GM10248 (cell line): ENCODE measurements at places on chromosomes 5 and 9.
A peak's percentile ranks its signal among the peaks of the same experiment; 100 is the strongest.

DNA sequence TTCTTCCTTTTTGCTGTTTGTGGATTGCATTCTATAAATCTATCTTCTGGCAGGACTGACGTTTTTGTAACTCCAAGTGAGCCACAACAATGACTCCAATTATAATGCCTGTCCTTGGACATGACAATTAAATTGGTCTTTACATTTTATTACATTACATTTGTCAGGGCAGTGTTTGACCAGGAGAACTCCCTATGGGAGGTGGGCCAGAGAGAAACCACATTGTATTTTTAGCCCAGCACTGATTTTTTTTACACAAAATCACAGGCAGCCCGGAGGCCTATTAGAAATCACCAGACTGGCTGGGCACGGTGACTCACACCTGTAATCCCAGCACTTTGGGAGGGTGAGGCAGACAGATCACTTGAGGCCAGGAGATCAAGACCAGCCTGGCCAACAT lies 99.1 kb upstream of the SMC5 start:
- no peak for DNase-seq

DNA sequence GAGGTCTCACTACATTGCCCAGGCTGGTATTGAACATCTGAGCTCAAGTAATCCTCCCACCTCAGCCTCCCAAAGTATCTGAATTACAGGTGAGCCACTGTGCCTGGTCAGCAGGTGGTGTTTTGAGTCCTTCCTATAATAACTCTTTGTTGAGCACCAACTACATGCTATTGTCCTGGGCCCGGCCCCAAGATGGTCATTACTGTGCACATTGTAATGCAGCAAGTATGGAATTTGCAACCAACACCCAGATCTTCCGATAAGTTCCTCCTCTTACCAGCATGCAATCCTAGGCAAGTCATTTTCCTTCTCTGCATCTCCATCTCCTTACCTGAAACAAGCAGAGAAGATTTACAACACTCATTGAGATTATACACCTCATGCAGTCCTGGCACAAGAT lies 510.3 kb upstream of the KLF4 start:
- no peak for DNase-seq

DNA sequence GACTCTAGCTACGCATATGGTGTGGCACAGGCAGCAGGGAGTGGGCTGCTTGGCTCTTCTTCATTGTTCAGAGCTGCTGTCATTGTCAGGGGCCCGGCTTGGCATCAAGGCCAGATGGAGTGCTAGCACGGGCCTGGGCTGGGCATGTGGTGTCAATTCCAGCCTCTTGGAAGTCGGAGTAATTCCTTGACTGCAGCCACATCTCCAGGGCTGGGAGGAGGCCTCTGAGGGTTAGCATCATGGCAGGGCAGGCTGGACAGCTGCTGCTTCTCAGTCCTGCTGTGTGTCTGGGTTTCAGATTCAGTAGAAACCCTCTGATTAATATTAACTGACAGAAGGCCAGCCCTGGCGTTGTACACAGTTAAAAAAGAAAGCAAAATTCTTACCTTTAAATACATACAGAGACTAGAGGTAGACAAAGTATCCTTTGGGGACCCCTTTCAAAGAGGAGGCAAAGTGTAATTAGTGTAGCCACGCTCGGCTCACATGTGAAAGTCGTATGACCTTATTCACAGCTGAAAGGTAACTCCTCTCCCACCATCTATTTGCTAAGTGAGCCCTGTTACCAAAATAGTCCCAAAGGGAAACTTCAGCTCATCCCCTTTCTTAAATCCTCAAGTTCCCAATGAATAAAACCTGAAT lies 126.4 kb downstream of the DOCK2 start:
- DNase-seq, result peak; percentile 40

GRCh38 chr5:90845723-90846554 lies 287.3 kb downstream of the ADGRV1 start:
- no peak for DNase-seq

DNA sequence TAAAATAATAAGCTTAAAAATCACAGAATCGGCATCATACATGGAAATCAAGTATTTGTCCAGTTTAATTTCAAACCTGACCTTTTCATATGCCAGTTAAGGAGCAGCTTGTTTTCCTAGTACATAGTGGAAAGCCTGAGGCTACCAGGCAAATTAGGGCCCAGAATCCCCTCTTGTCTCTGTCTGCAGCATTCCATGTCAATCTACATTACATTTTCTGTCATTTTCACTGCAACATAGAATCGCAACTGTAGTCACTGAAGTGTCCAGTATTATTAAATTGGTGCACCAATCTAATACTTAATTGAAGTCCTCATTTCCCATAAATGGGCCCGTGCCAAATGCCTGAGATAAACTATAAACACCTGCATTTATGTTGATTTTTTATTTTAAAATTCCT lies 1352.2 kb upstream of the ACO1 start:
- no peak for DNase-seq

- DNase-seq, result peak; percentile 32
Observed at GRCh38 chr5:113678924-113679575, 165.6 kb downstream of the YTHDC2 start.

DNA sequence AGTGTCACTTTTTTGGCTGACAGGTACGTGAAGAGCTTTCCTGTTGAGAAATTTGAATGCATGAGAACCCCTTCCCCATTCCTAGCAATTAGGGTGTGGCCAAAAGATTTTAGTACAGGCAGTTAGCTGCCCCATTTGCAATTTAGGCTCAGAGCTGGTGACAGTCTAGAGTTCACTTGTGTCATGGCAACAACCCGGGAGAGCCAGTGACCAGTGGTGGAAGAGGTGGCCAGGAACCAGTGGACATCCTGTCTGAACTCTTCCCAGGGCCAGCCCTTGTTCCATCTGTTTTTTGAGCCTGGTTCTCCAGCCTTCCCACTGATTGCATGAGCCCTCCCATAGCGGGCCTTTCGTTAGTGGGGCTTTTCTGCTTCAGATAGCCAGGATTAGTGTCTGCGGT lies 2.5 kb upstream of the NEUROG1 start:
- DNase-seq, result peak; percentile 5

GRCh38 chr5:23405316-23406068 lies 101.9 kb upstream of the PRDM9 start:
- no peak for DNase-seq

DNA sequence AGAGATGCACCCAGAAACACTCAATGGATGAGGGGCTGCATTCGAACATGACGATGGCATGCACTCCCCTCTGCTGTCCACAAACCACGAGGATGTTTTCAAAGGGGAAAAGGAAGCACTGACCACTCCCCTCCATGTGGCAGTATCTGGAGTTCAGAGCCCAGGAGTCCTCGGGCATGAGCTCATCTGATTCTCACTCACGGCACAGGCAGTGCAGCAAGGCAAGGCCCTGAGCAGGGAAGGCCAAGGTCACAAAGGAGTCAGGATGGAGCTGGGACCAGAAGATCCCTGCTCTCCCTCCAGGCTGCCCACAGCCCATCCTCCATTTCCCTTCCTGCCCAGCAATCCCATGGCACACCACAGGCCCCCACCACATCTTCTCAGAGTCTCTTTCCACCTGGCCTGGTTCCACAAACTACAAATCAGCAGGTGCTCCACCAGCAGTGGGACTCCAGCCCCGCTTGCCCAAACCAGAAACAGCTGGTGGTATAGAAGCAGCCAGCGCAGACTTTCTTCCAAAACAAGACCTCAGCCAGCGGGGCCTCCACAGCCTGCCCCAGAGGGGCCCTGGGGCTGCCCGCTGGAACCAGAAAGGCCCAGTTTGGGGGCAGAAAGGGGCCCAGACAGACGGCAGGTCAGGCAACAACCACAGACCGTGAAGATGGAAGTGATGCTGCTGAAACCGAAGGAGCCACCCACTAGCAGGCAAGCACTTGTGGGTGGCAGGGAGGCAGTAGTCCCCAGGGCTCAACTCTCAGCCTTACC lies 12.2 kb downstream of the TNIP1 start:
- DNase-seq, result peak; percentile 45

DNA sequence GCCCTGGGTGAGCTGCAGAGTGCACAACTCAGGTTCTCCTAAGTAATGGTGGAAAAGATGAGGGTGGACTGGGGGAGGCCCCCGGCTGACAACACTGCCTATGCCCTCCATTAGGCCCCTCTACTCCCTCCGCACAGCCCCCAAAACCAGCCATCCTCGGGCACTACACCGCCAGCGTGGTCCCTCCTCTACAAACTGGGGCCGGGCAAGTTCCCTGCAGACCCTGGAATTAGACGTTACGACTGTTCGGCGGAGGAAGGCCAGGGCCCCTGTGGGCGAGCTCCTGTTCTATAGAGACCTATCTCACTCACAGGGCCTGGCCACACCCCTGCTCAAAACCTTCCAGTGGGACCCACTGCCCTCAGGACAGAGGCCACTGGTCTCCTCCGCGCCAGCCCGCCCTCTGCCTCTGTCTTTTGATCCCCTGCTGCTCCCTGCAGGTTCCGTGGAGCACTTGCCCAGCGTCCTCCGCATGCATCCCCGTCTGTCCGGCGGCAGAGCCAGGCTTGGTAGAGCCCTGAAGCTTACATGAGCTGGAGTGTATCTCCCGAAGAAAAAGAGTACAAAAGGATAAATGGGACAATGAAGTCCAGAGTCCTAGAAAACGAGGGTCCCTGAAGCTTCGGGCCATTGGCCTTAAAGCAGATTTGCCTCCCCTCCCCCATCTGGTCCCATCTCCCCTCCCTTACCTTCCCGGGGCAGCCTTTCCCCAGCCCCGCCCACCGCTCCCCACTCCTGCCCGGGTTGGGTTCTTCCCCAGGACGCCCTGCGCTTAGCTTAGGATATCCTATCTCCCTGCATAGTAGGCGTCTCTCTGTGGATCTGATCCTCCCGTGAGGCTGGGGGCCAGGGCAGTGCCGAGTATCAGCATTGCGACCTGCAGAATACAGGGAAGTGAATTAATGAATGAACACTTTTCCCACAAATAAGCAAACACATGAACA lies 71.3 kb downstream of the HRH2 start:
- no peak for DNase-seq

DNA sequence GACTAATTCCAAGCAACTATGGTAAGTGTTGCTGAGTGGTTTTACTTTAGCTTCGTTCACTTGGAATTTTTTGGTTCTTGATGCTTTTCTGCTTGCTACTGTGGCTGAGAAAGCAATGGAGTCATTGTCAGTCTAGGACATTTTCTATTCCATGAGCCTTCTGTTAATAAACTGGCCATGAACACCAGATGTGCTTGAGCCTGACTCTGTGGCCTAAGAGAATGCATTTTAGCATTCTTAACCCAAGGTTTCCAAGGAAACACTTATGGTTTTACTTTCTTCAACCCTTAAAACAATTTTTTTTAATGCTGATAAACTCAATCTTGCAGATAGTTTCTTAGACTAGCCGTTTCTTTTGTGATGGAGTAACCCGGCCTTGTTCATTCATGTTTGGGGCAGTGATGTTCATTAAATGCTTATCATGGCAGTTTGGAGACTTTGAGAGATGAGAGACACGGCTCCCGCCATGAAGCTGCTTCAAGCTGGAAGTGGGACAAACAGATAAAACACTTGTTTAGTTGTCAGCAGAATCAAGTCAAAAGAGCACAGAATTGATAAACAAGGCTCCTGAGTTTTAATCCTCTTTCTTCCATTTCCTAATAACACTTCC lies 42.4 kb downstream of the OSTF1 start:
- no peak for DNase-seq

GRCh38 chr5:128378632-128379031 lies 159.4 kb downstream of the FBN2 start:
- DNase-seq, result no peak

DNA sequence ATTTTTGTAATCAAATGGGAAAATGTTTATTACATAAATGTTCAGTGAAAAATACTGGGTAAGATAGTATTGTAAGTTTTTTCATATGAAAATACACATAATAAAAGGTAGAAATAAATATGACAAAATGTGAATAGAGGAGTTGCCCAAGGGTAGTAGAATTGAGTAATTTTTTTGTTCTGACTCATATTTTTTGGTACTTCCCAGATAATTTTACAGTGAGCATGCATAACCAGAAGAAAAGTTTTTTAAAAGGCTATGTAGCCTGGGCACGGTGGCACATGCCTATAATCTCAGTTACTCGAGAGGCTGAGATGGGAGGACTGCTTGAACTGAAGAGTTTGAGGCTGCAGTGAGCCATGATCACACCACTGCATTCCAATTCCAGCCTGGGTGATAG lies 116.9 kb downstream of the PIP5K1B start:
- no peak for DNase-seq

GRCh38 chr9:17401858-17402257 lies 177.0 kb upstream of the SH3GL2 start:
- no peak for DNase-seq

DNA sequence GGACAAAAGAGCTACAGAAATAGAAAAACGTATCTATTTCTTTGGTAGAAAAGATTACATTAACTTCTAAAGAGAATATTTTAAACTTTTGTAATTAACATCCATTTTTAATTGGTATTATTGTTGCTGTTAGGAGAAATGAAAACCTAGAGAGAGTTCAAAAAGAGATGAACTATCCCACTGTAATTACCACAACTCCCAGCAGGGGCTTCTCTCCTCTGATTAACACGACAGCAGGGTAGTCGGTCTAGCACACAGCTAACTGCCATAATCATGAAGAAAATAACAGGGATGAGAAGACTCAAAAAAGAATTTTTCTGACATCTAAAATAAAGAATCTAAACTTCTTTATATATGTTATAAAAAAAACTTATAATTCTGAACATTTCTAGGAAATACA lies 86.2 kb upstream of the CDH9 start:
- DNase-seq, result no peak

GRCh38 chr5:43042176-43042625 lies 2.1 kb upstream of the ANXA2R start:
- peak; percentile 71 for DNase-seq

- DNase-seq, result peak; percentile 38
Observed at GRCh38 chr5:153896701-153897100, 142.0 kb downstream of the FAM114A2 start.

- DNase-seq, result no peak
Observed at GRCh38 chr9:137252555-137253506, 1.7 kb downstream of the STPG3 start.

GRCh38 chr5:55594671-55595070 lies 59.9 kb upstream of the PLPP1 start:
- DNase-seq, result no peak

DNA sequence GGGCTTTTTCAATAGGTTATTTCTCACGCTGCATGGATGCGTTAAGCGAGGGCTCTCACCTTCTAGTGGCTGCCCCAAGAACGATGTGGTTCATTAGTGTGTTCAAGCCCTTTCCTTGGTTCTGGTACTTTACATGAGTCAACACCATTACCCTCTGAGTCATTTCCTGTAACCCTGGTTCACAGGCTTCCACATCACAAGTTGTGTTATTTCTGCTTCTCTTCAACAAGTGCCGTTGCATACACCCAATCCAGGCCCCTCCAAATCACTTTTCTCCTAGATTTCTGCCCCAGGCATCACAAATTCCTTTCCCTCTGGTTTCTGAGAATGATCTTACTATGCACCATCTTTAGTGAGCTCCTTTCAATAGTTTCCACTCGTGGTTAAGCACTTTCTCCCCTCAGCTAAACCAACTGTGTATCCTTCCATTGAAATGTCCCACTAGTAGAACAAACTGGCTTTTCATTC lies 69.5 kb upstream of the RAD23B start:
- DNase-seq, result peak; percentile 45

- DNase-seq, result no peak
Observed at GRCh38 chr9:76655121-76655541, 109.1 kb upstream of the PCA3 start.
